GM23248 (cell line): ENCODE measurements at places on chromosomes 4 and X. TPM values are rescaled to one million over a fixed set of nuclear protein-coding genes. Genes with fewer than 3 reads are reported as not detected.

SYN1 gene
- not detected in 2 replicates for total RNA-seq

UCP1 gene
- not detected in 2 replicates for total RNA-seq

NPFFR2 gene
- not detected in 2 replicates for total RNA-seq

PCDH18 gene
- total RNA-seq: 236 and 255 TPM in 2 replicates

GYG2 gene
- total RNA-seq: 0.38 and 0.43 TPM in 2 replicates

GABRA4 gene
- not detected in 2 replicates for total RNA-seq

CFAP47 gene
- not detected in 2 replicates for total RNA-seq

NLGN3 gene
- 0.11 and 0.63 TPM in 2 replicates for total RNA-seq

UXT gene
- total RNA-seq: 130 and 133 TPM in 2 replicates

PARM1 gene
- total RNA-seq: under 0.01 TPM in 1 of 2 replicates, not detected in the other

SLC49A3 gene
- 9.1 and 12.5 TPM in 2 replicates for total RNA-seq

DNA sequence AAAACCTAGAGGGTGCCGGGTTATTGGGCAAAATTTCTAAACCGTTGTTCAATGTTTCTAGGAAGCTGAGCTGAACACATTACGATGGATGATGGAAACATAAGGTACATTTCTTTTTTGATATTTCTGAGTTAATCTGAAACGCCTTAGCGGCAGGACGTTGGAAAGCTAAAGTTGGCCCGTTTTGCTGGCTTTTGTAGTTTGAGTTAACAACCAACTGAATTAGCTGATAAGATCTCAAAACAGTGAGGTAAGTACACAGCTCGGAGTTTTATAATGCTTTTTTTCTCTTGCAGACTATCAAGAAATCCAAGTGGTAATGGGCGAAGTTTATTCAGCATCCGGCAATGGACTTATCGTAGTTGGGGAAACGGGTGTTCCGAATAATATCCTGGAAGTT, 73.5 kb downstream of the PRSS12 start:
- no peak for DNase-seq

DNA sequence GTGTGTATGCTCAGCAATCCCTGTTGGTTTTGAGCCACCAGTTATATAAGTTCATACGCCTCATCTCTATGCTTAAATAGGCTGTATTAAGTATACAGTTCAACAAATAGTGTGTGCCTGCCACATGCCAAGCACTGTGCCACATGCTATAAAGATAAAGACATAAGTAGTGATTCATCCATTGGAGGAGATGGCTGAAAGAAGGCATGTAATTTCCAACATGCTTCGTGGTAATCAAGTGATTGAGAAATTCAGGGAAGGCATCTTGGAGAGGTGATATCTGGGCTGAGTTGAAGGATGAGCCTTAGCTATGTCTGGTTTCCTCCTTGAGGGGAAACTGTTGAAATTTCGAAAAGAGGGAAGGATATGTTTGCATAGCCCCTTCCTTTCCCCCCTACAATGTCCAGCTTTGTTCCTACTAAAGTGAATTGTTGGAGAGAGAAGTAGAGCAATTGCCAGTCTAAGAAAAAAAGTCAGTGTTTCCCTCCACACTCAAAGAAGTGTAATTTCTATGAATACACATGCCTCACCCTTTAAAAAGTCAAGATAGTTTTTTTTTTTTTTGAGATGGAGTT, 96.5 kb downstream of the ARHGAP10 start:
- DNase-seq: peak; percentile 68

DNA sequence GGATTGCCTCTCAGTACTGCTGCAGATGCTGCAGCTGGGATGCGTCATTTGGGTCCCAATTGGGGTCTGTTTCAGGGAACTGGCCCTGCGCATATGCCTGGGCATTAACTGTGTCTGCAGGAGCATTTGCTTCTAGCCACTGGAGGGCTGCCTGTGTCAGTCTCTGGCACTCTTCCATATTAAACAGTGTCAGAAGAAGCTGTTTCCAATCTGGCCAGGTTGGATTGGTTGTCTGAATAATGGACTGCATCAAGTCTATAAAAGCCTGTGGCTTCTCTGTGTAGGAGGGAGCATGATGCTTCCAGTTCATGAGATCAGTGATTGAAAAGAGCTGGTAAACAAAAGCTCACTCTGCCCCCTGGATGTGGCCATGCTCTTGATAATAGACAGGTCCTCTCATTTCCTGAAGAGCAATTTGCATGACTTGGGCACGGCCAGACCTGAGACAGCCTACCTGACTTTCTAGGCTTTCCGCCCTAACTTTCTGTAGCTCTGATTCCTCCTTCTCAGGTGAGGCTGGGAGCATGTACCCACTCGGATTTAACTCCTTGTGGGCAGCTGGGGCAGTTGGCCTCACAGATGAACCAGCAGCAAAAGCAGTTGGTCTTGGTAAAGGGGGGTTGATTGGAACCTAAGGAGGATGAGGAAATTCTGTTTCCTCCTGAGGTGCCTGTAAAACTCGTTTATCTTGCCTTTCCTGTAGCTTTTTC, 29.2 kb downstream of the SULT1E1 start:
- peak; percentile 10 for DNase-seq

DNA sequence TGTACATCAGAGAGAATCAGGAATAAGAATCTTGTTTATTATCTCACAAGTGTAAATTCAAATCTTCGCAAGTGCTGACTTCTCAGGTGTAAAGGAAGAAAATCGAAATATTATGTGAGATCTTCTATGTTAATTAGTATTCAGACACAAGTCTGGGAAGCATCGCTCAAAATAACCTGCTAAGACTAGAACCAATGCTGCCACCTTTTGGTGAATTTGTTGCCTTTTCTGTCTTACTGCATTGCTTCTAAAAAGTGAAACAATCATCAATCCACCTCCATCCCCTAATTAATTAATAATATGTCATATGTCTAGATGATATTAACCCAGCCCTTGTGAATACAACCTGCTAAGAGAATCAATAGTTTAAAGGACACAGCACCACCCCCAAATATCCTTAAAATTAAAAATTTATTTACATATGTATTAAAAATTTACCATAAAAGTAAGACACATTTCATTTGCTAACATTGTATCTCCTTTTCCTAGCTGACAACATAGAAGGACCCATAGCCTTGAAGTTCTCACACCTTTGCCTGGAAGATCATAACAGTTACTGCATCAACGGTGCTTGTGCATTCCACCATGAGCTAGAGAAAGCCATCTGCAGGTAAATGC, 3.5 kb downstream of the EPGN start:
- DNase-seq: peak; percentile 76

DNA sequence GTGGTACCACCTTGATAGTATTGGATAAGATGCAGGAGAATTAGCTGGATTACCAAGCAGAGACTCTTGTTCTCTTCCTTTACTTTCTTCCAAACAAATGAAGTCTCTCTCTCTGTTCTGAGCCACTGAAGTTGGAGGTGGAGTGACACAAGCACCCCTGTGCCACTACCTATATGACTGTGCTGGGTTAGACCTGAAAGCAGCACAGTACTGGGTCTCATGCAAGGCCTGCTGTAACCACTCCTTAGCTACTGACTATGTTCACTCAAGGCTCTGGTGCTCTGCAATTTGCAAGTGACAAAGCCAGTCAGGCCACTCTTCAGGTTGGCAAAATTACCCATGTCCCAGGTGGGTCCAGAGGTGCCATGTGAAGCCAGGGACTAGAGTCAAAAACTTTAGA, 389.6 kb upstream of the MAOA start:
- DNase-seq: no peak

DNA sequence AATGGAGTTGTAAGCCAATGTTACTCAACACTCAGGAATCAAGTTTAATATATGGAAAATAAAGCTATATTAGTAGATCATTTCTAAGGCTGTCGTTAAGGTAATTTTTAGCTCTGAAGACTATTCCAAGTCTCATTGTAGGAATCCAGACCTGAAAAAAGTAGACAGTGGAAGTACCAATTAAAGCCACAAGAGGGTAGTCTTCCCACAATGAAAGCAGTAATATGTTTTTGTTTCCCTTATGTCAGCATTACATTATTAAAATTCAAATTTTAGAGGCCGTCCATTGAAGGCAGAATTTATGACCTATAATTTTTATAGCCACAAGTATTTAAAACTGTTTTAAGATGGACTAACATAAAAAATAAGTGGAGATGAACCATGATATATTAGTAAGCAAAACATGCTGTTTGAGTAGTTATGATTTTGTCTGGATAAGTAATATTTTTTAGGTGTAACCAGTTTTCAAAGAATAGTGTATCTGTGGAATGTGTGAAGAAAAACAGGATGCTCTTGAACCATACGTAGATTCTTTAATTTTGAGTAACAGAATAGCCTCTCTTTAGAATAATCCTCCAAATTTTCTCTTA, 372.6 kb upstream of the TECRL start:
- DNase-seq: peak; percentile 42

DNA sequence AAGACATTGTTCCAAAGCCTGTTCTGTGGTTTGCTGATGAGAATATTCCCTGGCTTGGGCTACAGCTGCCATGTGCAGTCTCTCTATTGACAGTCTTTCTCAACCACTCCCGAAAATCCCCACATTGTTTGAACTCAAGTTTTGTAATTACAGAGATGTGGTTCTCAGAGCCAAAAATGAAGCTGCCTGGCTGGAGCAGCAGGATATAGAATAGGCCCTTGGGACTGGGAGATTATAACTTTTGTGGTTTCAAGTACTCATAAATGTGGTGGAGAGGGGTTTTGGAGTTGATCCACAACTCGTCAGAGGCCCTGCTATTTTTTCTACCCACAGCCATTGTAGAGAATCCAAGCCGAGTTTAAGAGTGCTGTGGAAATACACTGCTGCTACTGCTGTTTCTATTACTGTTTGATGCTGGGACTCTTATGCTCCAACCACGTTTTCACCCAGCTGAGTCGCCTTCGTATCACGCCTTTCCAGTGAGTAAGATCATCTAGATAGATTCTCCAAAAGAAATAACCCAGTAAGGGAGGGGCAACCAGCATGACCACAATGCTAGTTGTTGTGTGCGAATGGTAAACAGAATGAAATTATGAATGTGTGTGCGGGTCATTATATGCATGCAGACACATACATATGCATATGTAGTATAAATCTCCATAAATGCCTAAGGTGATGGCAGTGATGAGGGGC, 57.1 kb upstream of the ATXN3L start:
- peak; percentile 85 for DNase-seq

GRCh38 chrX:150913511-150913910, 15.0 kb upstream of the CD99L2 start:
- DNase-seq: peak; percentile 53

DNA sequence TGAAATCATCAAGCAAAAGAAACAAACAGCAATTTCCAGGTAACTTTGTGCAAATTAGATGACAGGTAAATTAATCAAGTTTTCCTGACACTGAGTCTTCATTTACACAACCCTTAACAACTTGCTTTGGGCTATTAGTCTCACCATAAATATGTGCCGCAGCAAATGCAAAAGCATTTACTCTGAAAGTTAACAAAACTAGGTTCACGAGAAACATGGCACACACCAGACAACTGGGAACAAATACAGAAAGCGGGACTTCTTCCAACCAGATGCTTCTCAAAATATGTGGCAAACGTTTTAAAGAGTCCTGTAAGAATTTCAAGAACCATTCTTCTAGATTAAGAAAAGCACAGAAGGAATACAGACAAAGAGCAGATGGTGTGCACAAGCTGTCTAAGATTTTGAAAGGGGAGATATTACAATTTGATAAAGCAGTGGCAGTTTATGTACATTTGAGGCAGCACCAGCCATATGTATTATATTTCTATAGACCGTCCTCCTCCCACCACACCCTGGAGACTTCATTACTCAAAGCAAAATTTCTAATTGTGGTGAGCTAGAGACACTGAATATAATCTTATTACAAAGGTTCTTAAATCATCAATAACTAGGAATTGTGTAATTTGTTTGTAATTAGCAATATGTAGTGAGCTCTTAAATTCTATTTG, 192.5 kb upstream of the ADAMTS3 start:
- no peak for DNase-seq

- no peak for DNase-seq
Measured at GRCh38 chr4:150039274-150040127, 38.7 kb upstream of the DCLK2 start.

DNA sequence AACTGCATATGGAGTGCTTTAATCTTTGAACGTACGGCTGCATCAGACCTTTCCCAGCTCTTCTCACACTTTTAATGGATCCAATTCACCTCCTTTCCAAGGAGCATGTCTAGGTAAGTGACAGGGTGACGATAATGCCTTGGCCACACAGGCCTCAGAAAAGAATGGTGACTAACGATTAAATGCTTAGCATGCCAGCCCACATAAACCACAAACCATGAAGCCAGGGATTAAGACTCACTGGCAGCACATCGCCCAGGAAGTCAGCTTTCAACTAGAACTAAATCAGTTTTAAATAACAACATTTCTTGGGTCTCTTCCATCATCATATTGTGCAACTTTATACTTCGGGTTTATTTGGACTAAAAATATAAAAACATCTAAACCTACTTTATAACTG, 28.7 kb downstream of the INPP4B start:
- peak; percentile 95 for DNase-seq

- peak; percentile 45 for DNase-seq
Measured at GRCh38 chrX:103417933-103418332, 41.6 kb downstream of the BEX3 start.

GRCh38 chrX:113048896-113049295, 208.3 kb upstream of the AMOT start:
- no peak for DNase-seq

DNA sequence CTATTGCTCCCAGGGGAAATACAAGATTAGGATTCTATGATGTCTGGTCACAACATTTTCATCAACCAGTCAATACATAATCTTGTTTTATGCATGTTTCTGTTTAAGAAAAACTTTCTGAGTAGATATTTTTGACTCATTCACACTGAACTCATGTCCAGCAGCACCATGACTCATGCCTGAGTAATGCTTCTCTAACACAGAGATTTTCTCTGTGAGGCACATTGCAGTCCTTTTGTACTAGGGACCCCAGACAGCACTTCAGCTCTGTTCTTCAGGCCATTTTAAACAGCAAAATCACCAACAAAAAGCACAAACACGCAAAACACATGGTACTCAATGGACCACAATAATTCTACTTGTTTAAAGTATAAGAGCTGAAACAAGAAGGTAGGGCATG, 83.6 kb downstream of the MXRA5 start:
- DNase-seq: peak; percentile 87

DNA sequence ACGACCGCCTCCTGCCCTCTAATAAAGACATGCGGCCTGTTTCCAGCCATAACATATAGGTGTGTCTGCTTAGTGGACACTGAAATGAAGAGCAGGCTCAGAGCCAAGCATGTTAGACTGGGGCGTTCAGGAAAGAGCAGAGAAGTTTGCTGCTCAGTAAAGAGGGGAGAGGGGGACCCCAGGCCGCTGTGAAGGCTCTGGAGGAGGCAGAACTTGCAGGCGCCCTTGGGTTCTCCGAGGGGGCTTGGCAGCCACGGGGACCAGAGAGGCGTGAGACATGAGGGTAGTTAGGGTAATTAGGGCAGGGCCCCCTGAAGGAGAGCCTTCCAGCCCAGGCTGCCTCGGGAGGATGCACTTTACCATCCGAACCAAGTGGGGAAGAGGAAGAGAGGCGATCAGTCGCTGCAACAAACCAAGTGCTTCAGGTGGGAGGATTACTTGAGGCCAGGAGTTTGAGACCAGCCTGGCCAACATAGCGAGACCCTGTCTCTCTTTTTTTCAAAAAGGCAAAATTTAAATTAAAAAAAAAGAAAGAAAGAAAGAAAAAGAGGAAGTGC, 46.6 kb upstream of the CDKN2AIP start:
- DNase-seq: no peak
